Fibroblast of lung (primary cell): ENCODE measurements at places on chromosomes 5 and 9.

- no peak for DNase-seq
Observed at GRCh38 chr9:27412963-27413362, 111.1 kb upstream of the IFNK start.

DNA sequence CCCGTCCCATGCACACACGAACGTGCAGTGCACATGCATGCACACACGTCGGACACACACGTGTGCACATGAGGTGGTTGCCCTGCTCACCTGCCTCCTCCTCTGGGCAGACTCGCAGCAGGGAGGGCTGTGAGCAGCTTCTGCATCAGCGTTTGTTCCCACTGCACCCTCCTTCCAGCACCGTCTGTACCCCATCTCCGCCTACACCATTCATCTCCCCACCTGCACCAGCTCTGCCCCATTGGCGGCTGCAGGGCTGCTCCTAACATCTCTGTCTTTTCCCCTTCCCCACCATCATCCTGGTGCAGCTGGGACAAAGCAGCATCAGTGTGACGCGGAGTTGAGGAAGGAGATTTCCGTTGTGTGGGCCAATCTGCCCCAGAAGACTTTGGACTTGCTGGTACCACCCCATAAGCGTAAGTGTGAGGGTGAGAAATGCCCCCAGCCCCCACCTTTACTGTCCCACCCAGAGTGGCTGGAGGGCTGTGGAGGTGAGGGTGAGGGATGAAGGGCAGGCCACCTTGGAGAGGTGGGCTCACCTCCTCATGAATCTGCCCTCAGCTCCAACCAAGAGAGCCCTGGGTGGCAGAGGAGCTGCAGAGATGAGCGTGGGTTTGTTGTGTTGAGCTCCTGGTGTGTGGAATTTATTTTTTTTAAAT, 234.6 kb downstream of the CACNA1B start:
- DNase-seq, result no peak

- DNase-seq, result peak; percentile 44
Observed at GRCh38 chr9:131046581-131047202, 37.7 kb downstream of the LAMC3 start.

GRCh38 chr5:39200081-39200480, 19.3 kb downstream of the FYB1 start:
- DNase-seq, result no peak
